GM23248 (cell line): ENCODE measurements at places on chromosomes 2 and 18.
A peak's percentile ranks its signal among the peaks of the same experiment; 100 is the strongest.

GRCh38 chr2:230868947-230869913 lies 4.5 kb downstream of the ITM2C start:
- no peak for DNase-seq

GRCh38 chr2:152369176-152369860 lies 34.3 kb downstream of the FMNL2 start:
- DNase-seq, result peak; percentile 87

GRCh38 chr2:71735676-71736075 lies 282.3 kb downstream of the DYSF start:
- DNase-seq, result no peak

GRCh38 chr2:225117051-225117716 lies 74.9 kb upstream of the DOCK10 start:
- DNase-seq, result peak; percentile 71

- DNase-seq, result no peak
Observed at GRCh38 chr2:121532894-121533293, 2.2 kb downstream of the RNU4ATAC start.
